PC-3 (cell line): ENCODE measurements at places on chromosomes 7 and 10. TPM values are rescaled to one million over a fixed set of nuclear protein-coding genes. Genes with fewer than 3 reads are reported as not detected.

Gene CYP26C1
- total RNA-seq: 0.17 TPM in 1 of 2 replicates, not detected in the other

Gene SLF2
- 18.5 and 19.5 TPM in 2 replicates for total RNA-seq

Gene FKBP9
- total RNA-seq: 62.3 and 63.4 TPM in 2 replicates

Gene ZNF398
- total RNA-seq: 8.2 and 9.1 TPM in 2 replicates

Gene WASHC2A
- total RNA-seq: 57.9 and 67.6 TPM in 2 replicates

Gene OR2A1
- total RNA-seq: 0.40 TPM in 1 of 2 replicates, not detected in the other

Gene IRF5
- 12.2 and 15.3 TPM in 2 replicates for total RNA-seq

Gene BAMBI
- 9.6 and 10.7 TPM in 2 replicates for total RNA-seq

Gene SLC13A1
- not detected in 2 replicates for total RNA-seq

Gene GNGT1
- not detected in 2 replicates for total RNA-seq

Gene VIPR2
- not detected in 2 replicates for total RNA-seq

Gene FOXI2
- not detected in 2 replicates for total RNA-seq

Gene C10orf143
- total RNA-seq: 0.29 TPM in 1 of 2 replicates, not detected in the other

Gene PRLHR
- not detected in 2 replicates for total RNA-seq

Gene AGMO
- total RNA-seq: 0.11 TPM in 1 of 2 replicates, not detected in the other

GRCh38 chr7:152335900-152336571 is 99.8 kb downstream of the KMT2C start:
- no peak for DNase-seq

DNA sequence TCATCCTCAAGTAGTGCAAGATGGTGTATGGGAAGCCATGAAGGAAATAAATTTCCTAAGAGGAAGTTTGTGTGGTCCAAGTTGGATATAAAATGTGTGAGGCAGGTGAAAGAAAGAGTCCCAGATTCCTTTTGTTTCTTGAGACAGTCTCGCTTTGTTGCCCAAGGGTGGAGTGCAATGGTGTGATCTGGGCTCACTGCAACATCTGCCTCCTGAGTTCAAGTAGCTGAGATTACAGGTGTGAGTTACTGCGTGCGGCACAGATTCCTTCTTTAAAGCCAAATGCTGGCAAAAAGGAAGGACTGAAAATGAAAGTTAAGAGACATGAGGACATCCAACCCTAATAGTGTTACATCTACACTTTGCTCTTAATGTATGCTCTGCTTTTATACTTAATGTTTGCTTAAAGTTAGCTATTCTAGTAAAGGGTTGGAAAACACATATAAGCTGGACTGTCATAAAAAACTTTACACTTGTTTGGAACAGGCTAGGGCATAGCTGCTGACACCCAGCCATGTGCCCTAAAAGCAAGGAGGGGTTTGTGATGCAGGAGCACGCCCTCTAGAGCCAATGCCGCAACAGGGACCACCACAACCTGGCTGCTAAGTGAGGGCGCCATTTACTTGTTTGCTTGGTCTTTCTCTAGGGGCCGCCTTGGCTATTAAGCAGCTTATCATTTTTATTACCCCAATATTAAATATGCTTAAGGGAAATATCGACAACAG is 34.5 kb downstream of the CLEC2L start:
- no peak for DNase-seq

- DNase-seq: peak; percentile 13
These were observed 8.0 kb downstream of the VSIR start for GRCh38 chr10:71765176-71765904.

DNA sequence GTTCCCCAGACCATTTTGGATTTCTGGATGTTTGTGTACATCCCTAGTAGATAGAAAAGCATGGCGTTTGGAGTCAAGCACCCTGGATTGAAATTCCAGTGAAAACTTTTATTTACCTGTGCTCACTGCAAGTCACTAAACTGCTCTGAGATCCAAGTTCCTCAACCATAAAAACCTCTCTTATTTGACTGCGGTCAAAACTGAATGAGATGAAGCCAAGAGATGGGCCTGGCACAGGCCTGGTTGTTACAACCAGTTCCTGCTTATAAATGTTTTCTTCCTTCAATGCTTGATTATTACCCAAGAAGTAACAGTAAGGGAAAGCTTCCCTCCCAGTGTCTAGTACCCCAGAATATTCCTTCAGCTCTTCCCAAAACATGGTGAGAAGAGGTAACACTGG is 70.9 kb upstream of the HPS1 start:
- DNase-seq: no peak

- DNase-seq: no peak
These were observed at the start of gene DGKI for GRCh38 chr7:137846827-137847567. Gene DGKI (minus strand): TSS chr7:137846974.

- DNase-seq: peak; percentile 53
These were observed 79.6 kb downstream of the PCGF5 start for GRCh38 chr10:91299999-91300575.

DNA sequence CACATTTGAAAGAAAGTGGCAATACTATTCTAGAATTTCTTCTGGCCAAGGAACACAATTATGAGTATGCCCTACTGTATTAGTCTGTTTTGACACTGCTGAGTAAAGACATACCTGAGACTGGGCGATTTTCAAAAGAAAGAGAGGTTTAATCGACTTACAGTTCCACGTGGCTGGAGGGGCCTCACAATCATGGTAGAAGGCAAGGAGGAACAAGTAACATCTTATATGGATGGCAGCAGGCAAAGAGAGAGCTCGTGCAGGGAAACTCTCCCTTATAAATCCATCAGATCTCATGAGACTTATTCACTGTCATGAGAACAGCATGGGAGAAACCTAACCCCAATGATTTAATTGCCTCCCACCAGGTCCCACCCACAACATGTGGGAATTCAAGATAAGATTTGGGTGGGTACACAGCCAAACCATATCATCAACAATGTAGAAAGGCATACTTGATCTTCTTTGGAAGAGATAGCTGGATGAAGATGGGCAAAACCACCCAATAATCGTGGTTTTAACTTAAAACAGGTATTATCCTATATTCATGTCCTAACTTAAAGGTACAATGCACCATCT is 113.9 kb downstream of the ETV1 start:
- no peak for DNase-seq

DNA sequence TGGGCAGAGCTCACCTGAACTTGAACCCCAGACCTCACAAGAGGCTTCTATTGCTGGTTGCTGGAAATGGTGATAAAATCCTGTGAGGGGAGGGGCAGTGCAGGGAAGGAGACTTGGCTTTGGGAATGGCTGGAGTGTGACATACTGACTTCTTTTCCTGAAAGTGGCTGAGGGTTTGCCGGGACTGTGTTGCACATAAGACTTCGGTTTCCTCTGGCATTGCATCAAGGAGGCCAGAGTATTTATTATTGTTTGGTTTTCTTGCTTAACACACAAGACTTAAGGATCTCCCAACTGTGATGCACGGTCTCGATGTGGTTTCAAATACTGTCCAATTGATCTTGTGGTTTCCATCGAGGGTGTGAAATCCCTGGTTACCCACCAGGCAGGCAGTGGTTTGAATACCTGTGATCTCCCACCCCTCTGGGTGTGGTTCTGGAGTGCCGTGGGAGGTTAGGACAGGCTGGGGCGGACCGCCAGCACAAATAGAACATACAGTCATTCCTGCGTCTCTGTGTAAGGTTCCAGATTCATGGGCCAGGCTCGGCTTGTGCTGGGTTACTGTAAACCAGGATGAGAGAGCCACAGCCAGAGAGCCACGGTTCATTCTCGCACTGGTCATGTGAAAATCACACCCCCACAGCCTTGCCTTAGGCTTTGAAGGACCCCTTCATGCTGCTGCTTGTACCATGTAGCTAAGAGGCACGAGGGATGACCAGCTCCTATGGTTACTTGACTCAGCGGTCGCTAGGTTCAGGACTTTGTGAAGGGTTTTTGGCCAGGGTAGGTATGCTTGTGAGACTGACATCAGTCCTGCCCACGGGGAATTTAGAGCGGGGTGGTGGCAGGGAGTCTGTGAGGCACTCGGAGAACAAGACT is 39.2 kb downstream of the WBP1L start:
- no peak for DNase-seq

- no peak for DNase-seq
These were observed 248.9 kb downstream of the ELFN1 start for GRCh38 chr7:1918881-1919525.

- peak; percentile 22 for DNase-seq
These were observed 22.8 kb upstream of the TTYH3 start for GRCh38 chr7:2608921-2609411.

- no peak for DNase-seq
These were observed 22.5 kb upstream of the C10orf53 start for GRCh38 chr10:49656845-49657493.

- DNase-seq: no peak
These were observed 93.3 kb downstream of the MGMT start for GRCh38 chr10:129560361-129560760.

DNA sequence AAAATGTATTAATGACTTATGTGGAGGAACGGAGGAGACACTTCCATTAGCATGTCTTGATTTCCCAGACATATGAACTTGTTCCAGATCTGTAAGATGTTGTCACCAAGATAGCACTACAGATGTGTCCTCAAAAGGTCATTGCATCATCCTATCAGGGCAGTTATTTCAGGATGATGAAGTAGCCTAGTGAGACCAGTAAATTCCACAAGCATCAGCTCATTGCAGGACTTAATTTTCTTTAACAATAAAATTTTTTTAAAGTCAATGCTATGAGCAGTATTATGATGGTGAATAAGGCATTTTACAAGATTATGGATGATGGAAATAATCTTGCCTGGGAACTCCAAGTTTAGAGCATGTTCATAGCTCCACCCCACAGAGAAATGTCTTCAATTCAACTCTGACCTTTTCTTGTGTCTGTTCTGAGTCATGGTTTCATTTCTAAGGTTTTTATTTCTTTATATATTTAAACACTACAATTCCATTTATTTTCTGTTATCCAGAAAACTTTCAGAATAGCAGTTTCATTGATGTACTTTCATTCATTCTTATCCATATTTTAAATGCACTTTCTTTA is 1203.3 kb upstream of the CELF2 start:
- DNase-seq: no peak
